ENCODE measurements at places on chromosomes 2 and 18. TPM values are rescaled to one million over a fixed set of nuclear protein-coding genes. Genes with fewer than 3 reads are reported as not detected.

Gene EN1
- total RNA-seq = not detected

Gene EPHA4
- total RNA-seq = 21.1 TPM

Gene DAPL1
- not detected for total RNA-seq

DNA sequence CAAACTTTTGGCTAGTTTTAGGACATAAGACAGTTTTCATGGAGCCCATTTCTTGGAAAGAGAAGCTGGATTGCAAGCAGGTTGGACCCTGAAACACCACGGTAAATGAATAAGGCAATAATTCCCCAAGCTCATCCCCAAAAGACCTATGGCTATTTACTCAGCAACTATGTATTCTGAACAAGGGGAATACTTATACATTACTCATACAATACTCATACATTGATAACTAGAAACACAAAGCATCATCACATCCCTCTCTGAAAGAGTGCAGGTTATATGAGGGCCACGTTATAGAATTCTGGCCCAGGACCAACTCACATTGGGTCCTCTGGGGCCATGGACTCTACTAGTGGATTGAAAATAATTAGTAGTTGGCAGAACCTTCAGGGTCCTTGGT, 154.8 kb downstream of the TMX3 start:
- DNase-seq = no peak

DNA sequence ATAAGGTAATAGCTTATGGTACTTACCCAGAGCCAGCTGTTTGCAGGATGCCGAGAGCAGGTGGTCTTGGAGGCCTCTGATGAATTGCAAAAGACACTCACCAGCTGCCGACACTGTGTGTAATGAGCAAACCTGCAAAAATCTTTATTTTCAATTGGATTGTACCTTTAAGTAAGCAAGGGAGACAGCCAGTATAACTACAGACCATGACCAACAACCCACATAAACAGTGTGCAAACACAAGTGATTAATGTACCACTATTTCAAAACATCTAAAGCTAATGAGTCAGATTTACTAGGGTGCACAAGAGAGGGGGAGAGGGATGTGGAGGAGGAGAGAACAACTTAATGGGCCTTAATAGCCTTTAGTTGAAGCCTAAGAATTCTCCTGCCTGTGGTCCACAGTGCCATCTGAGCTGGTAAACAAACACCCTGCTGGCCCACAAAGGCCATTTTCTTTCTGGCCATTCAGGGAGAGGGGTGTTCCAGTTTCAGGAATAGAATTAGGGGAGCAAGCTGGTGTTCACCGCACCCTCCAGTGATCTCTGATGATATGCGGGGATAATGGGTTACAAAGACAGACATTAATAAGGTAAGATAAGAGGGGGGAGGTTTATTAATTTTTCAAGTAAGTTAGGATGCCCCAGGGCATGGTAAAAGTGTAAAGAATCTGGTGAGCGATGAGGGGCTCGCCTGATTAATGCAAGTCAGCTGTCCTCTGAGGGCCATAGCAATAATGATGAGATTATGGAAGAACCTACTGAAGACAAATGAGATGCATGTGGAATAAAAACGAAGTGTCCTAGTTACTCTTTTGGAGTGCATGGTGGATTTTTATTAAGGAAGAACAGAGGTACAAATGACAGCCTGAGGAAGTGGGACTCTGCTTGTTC, 196.4 kb downstream of the HRH4 start:
- DNase-seq = no peak
